ENCODE measurements at places on chromosomes 11 and 22.

DNA sequence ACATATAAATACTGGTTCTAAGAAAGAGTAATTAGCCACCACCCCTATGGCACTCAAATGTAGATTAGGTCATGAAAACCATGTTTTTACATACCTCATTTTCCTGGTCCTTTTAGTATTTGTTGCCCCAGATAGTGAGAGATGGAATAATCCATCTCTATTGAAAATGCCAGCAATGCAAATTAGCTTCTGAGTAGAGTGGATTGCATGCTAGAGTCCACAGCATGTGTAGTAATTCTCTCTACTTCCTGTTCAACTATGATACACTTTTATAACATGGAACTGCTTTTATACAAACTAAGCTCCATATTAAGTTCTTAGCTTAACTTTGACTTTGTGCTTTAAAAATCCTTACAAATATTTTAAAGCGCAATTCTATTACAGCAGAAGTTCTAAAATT, 73.2 kb downstream of the TRPC6 start:
- no peak for DNase-seq

DNA sequence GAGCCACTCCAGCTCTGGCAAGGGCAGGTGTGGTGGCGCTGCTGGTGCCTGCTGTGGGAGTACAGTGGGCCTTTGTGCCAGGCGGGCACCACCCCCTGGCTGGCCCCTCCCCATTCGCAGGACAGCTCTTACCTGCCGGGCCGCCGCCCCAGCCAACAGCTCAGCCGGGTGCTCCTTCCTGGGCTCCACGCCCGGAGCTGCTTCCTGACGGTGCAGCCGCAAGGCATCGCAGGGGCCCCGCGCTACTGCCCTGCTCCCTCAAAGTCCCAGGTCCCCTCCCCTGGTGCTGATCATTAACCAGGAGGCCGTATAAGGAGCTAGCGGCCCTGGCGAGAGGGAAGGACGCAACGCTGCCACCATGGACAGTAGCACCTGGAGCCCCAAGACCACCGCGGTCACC, at the start of gene SLC5A1:
SLC5A1 (plus strand) TSS at position 338 of the 400 bp plus-strand sequence; CDS start at position 359, 21 bp downstream.
- DNase-seq, result no peak

DNA sequence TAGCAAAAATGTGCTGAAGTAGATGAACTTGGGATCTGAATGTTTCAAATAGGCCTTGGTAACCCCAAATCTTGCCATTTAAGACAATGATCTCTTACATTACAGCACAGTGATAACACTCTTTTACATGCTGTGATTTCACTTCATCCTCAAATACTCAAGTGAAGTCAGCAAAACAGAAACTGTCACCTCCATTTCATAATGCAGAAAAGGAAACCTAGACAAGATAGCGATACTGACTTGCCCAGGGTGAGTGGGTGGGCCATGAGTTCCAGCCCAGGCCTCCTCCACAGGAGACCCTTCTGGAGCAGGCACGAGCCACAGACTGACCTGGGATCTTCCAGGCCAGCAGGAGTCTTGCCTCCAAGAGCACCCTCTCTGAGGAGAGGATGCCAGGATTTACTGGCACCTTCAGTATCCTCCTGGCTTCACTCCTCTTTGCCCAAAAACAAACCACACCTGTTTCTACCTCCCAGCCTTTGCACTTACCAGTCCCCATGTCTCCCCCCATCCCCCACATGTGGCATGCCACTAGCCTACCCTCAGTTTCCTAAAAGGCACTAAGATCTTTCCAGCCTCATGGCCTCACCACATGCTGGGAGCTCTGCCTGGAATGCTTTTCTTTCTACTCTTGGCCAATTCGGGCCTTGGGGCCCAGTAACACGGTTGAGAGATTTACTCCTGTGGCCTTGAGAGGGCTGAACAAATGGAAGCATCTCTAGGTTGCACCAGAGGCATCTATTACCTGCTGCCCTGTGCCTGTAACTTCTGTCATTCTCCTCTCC, 1.9 kb upstream of the DGAT2 start:
- no peak for DNase-seq

DNA sequence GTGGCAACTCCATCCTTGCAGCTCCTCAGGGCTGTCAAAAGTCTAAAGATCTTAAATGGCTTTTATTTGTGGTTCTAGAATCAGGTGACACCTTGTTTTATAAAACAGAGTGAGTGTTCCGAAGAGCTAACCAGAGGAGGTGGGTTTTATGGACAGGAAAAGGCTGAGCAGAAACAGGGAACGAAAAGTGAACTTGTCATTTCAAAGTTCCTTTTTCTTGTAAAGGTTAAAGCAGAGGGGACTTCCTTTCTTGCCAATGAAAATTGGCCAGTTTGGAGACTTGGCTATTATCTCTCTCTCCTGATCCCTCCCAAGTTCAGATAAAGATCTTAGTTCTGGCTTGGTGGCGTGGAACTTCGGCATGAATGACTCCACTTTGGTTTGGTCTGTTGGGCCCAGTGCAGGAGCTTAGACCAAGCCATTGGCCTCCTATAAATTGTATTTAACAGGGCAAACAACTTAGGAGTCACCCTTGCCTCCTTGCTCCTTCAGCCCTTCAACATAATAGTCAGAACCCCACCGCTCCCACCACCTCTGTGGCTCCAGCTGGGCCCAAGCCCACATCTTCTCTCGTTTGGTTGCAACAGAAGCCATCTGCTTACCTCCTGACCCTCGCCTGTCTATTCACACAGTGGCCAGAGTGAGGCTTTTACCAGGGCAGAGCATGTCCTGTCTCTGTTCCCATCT, 102.4 kb upstream of the THY1 start:
- DNase-seq, result no peak

DNA sequence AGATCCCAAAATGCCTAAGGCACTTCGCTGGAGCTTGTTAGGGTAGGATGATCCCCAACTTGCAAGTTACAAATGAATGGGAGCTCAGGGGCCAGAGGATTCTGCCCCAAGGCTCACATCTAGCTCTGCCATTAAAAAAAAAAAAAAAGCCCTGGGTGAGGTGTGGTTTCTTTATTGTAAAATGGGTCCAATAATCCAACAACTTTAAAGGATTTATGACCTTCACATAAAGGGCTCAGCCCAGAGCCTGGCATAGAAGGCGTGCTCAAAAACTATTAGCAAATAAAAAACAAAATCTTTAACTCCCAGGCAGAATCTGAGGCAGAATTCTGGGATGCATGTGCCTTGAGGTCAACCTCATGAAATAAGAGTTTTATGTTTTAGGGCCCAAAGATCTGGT, 42.5 kb downstream of the WT1 start:
- DNase-seq, result no peak

GRCh38 chr11:83736684-83737083, 450.5 kb upstream of the CCDC90B start:
- DNase-seq, result no peak

- DNase-seq, result no peak
Measured at GRCh38 chr22:36982136-36982535, 37.1 kb downstream of the TST start.

Measured in esophagus muscularis mucosa (tissue), 4 donors.